ENCODE measurements at places on chromosomes 1 and 21. TPM values are rescaled to one million over a fixed set of nuclear protein-coding genes. Genes with fewer than 3 reads are reported as not detected.

The ANKRD45 gene
- 0.67 TPM for total RNA-seq

The ADORA1 gene
- 8.5 TPM for total RNA-seq

The FMOD gene
- 11.6 TPM for total RNA-seq

The SYCP1 gene
- not detected for total RNA-seq

The S100A8 gene
- 3,155 TPM for total RNA-seq

The ATP5PO gene
- total RNA-seq: 97.6 TPM

The PRPF38A gene
- total RNA-seq: 22.3 TPM

The NR1I3 gene
- not detected for total RNA-seq

The OR2L2 gene
- 0.84 TPM for total RNA-seq

The TSSK3 gene
- 4.0 TPM for total RNA-seq

The CLCNKB gene
- total RNA-seq: not detected

The CENPF gene
- total RNA-seq: 3.1 TPM

The SLC1A7 gene
- not detected for total RNA-seq

The FAM43B gene
- 0.27 TPM for total RNA-seq

The FOXD3 gene
- total RNA-seq: not detected

The PADI3 gene
- total RNA-seq: not detected

The SPATA1 gene
- 2.6 TPM for total RNA-seq

The GJA9 gene
- total RNA-seq: not detected

The PTGS2 gene
- 8.3 TPM for total RNA-seq

The WDR3 gene
- 9.7 TPM for total RNA-seq

The MAN1C1 gene
- total RNA-seq: 25.0 TPM
